ENCODE measurements at places on chromosomes 1 and 21. TPM values are rescaled to one million over a fixed set of nuclear protein-coding genes. Genes with fewer than 3 reads are reported as not detected.

DNA sequence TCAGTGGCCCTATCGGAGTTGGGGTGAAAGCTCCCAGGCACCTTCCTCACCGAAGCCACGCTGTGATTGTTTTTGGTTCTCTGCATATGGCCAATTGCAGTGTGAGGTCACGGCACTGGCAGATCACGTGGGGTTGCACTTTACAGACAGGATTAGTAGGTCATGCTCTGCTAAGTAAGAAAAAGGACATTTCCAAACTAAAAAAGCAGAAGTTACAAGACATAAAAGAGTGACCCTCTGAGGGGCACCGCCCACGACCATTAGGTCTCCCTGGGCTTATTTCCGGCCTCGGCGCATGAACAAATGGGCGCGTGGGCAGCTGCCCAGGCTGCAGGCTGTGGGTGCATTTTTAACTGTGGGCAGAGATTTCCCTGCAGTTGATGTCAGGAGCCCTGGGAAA lies 2.0 kb downstream of the CAPN9 start:
- no peak for DNase-seq

DNA sequence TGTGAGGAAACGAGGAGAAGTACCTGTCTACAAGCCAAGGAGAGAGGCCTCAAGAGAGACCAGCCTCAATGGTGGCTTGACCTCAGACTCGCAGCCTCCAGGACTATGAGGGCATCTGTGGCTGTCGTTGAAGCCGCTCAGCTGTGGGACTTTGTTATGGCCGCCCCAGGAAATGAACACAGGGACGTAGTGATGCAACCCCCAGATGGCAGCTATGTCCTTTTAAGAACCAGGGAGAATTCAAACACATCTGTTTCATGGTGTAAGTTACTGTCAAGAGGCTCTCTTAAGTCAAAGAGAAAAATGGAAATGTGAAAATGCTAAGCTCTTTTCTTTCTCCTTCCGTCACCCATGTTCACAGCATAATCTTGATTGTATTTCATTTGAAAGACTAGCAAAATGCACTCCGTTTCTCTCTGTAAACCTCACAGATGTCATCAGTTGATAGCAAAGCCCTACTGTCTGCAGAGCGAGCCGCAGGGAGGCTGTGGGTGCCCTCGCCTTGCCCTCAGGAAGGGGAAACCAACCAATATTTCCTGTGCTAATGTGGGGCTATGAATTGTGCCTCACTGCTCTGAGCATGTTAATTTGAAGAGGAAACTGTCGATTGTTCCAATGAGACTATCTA lies 21.3 kb downstream of the UBASH3A start:
- DNase-seq = no peak

DNA sequence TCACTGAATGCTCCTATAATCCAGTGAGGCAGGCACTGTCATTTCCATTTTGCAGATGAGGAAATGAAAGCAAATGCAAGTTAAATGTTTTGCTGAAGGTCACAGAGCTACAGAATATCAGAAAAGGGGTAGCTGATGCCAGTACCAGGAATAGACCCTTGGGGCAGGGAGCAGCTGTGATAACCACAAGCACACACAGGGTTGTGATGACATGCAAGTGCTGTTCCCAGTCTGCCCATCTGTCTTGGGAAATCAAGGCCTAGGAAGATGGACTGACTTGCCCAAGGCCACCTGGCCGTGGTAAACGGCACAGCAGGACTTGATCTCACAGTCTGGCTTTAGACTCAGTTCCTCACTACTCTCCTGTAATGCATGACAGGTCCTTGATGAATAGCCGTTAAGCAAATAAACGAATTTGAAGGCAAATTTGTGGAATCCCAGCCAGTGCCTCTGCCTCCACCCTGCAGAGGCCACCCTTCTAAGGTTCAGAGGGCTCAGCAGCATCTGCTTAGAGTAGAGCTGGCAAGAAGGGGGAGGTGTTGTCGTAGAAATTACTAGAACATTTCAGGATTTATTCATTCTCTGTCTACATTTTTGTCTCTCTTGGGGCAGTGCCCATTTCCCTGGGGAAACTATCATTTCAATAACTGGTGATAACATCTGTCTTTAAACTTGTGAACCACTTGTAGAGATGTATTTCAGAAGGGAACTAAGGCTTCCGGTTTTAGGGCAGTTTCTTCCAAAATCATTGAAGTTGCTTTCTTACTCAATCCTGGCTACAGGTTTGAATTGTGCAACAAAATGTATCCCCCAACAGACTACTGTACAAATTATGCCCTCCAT lies 53.2 kb upstream of the MRPS6 start:
- no peak for DNase-seq

DNA sequence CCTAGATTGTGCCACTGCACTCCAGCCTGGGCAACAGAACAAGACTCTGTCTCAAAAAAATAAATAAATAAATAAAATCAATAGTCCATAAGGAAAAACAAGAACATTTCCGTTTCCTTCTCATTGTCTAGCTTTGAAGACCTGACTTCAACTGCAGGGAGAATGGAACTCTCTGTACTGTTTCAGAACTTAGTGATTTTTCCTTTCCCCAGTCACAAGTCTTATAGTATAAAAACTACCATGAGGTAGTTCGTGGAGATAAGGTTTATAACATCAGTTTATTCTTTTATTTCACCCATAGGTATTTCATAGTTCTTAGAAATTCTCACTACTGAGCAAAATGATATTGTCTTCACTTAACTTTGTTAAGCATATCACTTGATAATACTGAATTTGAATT lies 11.4 kb upstream of the RWDD3 start:
- no peak for DNase-seq

DNA sequence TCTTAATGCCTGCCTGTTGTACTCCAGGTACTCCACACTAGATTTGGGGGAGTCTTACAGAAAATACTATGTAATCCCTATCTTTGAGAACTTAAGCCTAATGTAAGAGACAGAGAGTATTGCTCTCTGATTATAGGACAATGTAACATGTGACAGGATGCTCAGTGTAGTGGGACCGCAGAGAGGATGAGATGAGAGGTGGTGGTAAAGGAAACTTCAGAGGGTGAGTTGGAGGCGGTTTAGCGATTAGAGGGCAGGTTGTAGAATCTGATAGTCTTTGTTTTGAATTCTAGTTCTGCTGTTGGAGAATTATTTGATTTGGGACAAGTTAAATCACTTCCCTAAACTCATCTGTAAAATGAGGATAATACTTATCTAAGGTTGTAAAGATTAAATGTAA lies 5.4 kb downstream of the SOAT1 start:
- no peak for DNase-seq

GRCh38 chr1:76587212-76587611 lies 280.1 kb upstream of the ST6GALNAC5 start:
- DNase-seq = no peak

GRCh38 chr1:116677474-116678062 lies 10.0 kb upstream of the IGSF3 start:
- DNase-seq = no peak

- no peak for DNase-seq
Measured at GRCh38 chr1:168230709-168231108, 4.9 kb downstream of the SFT2D2 start.

DNA sequence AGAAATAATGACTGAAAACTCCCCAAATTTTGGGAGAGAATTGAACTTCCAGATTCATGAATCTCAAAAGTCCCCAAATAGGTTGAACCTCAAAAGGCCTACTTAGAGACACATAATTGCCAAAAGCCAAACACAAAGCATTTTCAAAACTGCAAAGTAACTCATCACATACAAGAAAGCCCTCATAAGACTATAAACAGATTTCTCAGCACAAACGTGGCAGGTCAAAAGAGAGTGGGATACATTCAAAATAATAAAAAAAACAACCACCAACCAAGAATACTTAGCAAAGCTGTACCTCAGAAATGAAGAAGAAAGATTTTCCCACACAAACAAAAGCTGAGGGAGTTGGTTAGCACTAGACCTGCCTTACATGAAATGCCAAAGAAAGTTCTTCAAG lies 57.9 kb downstream of the CCN1 start:
- DNase-seq = no peak

DNA sequence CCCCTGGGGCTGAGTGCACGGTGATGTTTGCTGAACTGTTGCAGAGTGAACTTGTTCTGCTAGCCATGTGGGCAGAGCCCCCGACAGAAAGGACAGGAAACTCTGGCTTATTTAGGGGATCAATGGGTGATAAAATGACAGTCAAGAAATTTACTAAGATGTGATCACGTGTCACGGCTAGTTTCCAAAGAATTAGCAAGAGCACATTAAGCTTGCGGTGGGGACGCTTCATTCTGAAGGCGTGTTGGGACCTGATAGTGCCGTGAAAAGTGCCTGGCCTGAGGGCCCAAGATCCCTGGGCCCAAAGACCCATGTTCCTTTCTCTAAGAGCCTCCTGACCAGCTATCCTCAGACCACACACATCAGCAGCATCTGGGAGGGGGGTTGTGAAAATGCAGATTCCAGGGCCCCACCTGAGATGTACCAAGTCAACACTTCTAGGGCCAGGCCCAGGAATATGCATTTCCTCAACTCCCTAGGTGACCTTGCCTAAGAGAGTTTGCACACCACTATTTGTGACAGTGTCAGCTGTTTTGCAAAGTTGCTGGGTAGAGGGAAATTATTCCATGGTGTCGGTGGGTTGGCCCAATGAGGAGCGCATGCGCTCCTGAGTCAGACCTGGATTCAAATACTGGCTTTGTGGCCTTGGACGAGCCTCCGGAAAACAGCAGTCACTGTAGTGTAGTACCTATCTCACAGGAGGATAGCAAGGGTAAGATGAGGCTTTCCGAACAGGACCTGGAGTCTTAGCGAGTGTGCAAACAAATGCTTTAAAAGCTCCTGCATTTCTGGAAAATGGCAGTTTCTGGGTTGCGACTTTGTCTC lies 77.5 kb downstream of the SPSB1 start:
- no peak for DNase-seq

DNA sequence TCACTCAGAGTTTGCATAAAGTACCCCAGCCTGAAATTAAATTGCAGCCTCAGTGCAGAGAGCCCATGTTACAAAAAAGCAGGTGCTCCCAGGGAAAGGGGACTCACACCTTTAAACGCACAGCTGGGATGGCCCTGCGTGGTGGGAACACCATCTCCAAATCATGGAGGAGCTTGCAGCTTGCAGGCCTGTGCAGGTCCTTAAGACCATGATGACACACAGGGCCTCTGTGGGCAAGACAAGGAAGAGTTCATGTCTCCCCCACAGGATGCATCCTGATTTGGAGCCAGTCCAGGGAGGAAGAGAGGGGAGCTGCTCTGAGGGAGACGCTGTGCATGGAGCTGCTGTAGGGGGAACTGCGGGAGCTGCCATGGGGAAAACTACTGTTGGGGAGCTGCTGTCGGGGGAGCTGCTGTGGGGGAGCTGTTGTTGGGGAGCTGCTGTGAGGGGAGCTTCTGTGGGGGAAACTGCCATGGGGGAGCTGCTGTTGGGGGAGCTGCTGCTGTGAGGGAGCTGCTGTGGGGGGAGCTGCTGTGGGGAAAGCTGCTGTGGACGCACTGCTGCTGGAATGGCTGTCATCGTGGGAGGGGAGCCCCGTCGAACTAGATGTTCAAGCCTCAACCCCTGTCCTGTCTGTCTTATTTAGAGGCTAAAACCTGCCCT lies 113.9 kb downstream of the MATN1 start:
- DNase-seq = no peak

DNA sequence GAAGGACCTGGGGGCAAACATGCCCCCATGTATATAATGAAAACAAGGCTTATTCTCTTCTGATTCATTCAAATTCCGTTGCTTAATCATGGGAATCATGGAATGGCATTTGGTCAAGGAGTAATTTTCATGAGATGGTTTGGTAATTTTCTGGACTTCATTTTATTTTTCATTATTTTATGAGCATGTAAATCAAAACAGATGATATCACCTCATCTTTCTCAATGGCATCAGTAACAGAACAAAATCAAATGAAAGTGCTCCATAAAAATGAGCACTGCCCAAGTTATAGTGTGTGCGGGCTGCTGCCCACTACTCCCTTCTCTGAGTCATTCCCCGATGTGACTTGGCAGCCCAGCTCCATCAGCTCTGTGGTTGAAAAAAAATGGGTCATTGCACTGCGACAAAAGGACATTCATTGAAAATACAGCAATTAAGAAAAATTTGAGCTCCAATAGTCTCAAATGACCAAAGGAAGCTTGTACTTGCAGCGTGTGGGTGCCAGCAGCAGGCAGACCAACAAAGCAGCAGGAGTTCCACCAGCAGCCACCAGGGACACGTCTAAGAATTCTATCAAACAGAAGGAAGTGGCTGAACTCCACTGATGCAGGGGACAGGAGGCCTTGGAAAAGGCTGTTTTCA lies 84.3 kb upstream of the VAV3 start:
- DNase-seq = no peak

DNA sequence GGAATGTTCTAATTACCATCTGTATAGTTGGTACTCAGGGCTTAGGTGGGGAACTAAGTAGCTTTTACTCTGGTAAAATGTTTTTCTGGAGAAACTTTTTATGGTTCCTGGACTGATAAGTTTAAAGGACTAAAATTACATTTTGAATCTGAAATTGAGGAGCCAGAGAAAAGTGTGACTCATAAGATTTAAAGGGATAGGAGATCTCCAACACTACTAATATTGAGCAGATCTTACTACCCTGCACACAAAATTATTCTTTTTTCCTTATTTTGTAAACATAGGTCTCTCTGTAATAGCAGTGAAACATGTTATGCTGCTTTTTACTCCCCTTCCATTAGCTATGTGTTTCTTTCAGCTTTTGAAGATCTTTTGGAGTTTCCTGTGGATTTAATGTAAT lies 32.5 kb downstream of the MTF2 start:
- no peak for DNase-seq

The SPRR5 gene
- 1.8 TPM for total RNA-seq

The BSND gene
- total RNA-seq = not detected

The COL9A2 gene
- 4.9 TPM for total RNA-seq

The MFN2 gene
- 30.7 TPM for total RNA-seq

The GJC2 gene
- 1.2 TPM for total RNA-seq

The MATN1 gene
- 1.4 TPM for total RNA-seq

The FABP3 gene
- 36.1 TPM for total RNA-seq

The CFAP107 gene
- total RNA-seq = not detected

The SH3D21 gene
- 16.9 TPM for total RNA-seq

The LEFTY1 gene
- 0.30 TPM for total RNA-seq

Data from skin of body (tissue), 3 donors.